ENCODE measurements at places on chromosomes 2 and 18.
A peak's percentile ranks its signal among the peaks of the same experiment; 100 is the strongest.

DNA sequence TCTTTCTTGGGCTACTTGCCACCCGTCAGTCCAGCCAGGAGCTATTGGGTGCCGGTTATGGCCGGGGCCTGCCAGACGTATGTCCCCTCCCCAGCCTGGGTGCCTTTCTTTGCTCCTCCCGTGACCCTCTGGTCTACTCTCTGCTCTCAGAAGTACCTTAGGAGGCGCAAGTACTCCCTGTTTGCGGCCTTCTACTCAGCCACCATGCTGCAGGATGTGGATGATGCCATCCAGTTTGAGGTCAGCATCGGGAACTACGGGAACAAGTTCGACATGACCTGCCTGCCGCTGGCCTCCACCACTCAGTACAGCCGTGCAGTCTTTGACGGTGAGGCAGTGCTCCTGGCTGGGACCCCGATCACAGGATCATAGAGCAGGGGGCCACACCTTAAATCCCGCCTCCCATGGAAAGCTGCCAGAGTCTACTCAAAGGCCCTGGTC lies 99.5 kb downstream of the DYSF start:
- DNase-seq: no peak

GRCh38 chr2:73982140-73982617 lies 2.5 kb upstream of the TET3 start:
- no peak for DNase-seq

- DNase-seq: no peak
Measured at GRCh38 chr2:59288771-59289170, 1047.6 kb upstream of the FANCL start.

GRCh38 chr18:79502782-79503181 lies 107.1 kb downstream of the NFATC1 start:
- peak; percentile 87 for DNase-seq

GRCh38 chr2:175793648-175794047 lies 208.4 kb downstream of the LNPK start:
- DNase-seq: no peak

DNA sequence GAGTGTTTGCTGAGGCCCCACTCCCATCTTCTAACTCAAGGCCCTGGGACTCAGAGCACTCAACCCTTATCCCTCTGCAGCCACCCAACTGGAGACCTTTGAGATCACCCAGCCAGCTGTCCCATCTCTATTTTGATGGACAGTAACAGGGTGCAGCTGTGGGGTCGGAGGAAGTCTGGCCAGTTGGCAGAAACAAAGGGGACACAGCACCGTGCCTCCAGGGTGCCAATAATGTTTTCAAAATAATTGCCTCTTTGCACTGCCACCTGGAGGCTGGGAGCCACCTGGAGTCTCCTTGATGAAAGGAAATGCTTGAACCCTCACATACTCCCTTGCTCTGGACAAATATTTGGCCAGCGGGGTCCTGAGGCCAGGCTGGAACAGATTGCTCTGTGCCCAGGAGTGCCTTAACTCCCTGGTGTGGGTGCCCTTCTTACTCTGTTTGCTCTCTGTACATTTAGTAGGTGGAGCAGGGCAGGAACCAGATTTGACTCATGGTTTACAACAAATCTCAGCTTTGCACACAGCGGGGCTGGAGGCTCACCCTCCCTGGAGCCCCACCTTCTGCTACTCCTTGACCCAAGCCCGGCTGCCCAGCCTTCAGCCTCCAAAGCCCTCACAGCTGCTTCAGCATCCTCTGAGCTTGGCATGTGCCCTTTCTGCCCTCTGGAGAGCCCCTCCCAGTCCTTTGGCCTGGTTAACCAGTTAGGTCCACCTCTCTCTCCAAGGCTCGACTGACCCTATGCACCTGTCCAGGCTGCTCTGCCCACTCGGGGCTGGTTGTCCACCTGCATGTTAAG lies 17.2 kb downstream of the MAL start:
- DNase-seq: no peak

DNA sequence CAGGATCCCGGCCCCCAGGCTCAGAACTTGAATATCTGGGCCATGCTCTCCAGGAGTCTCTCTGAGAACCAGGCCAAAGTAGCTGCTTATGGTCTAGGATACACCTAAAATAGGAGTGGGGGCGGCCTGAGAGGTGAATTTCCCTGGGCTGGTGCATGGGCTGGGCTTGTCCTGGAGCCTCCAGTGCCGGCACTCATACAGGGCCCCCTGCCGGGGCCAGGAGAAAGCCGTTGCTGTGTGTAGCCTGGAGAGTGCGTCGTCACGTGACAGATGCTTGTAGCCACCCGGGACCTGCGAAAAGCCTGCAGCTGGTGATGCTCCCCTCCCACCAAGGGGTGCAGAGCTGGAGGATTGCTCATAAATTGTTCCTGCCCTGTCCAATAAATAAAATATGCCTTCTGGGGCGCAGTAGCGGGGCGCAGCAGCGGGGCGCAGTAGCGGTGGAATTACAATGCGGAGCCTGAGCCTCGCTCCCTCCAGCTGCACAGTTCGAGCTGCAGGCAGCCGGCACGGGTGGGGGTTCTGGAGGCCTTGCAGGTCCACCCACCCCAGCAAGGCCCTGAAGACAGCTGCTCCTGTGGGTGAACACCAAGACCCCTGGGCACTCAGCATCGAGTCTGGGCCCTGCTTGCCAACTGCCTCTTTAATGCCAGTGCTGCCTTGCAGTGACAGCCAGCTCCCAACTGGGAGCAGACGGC lies 289.9 kb downstream of the NDUFA10 start:
- no peak for DNase-seq

- DNase-seq: no peak
Measured at GRCh38 chr2:179751163-179751809, 110.1 kb downstream of the ZNF385B start.

DNA sequence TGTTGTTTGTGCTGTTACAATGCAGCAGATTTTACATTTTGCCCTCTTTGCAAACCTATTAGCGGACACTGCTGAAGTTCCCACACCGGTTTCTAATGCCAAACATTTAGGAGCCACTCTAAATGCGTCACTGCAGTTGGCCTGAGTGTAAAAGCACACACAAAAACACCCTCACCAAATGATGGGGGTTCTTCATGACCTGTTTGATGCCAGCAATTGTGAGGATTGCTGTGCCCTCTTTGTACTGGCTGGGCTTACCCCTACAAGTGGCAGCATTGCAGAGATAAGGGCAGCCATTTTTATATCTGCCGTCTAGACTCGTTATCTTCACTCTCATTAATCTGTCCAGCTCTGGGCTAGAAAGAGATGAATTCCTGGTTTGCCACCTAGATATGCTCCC lies 85.3 kb downstream of the NRP2 start:
- no peak for DNase-seq

DNA sequence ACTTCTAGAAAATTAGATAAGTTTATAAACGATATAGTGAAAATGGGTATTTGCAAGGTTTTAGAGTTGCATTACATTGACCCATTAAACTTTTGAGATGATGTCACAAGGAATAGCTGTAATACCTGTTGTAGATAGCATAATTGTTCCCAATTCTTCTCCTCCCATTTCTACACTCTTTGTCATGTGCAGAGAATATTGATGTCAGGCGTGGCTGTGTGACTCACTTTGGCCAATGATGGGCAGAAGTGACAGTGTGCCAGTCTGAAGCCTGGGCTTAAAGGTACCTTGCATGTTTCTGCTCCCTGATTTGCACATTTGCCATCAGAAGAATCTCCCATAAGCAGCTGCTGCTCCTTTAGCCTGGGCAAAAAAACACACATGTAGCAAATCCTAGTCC lies 26.9 kb upstream of the CCBE1 start:
- DNase-seq: no peak

DNA sequence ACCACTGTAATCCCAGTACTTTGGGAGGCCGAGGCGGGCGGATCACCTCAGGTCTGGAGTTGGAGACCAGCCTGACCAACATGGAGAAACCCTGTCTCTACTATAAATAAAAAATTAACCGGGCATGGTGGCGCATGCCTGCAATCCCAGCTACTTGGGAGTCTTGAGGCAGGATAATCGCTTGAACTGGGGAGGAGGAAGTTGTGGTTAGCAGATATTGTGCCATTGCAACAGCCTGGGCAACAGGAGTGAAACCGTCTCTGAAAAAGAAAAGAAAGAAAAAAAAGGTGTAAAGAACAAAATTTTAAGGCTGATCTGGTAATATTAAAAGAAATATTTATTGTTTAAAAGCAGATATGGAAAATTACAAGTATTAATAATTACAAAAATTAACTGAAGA lies 29.7 kb downstream of the ZNF804A start:
- DNase-seq: peak; percentile 15

GRCh38 chr2:15591373-15591691 lies 336 bp upstream of the DDX1 start:
- DNase-seq: no peak

GRCh38 chr18:3450012-3450798 lies at the start of gene TGIF1:
TSS of gene TGIF1 (plus strand) at chr18:3450172. CDS start at chr18:3450490, 318 bp downstream.
- peak; percentile 36 for DNase-seq

DNA sequence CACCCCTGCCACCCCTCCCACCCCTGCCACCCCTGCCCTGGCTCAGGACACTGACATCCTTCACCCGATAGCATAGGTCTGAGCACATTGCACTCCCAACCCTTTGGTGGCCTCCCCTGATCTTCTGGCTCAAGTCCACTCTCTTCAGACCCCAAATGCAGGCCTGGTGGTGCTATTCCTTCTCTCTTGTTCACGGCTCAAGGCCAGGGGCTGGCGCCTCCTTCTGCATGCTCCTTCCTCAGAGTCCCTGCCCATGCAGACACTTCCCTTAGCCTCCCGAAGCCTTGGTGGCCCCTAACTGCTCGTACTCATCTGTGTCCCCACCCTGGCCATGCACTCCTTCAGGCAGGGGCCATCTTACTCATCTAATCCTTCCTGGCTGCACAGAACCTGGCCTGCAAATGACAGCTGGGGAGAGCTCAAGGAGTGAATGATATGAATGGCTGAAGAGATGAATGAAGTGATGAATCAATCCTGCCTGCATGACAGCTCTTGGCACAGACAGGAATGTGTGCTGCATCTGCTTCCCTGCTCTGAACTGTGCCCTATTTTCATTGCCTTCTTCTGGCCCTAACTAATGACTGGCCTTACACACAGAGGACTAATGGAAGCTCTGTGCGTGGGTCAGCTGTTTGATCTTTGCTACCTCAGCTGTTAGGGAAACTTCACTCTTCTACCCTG lies 290.8 kb downstream of the DYSF start:
- no peak for DNase-seq

- DNase-seq: no peak
Measured at GRCh38 chr2:177072090-177072489, 140.5 kb upstream of the HNRNPA3 start.

- no peak for DNase-seq
Measured at GRCh38 chr2:221911321-221911720, 339.2 kb upstream of the EPHA4 start.

DNA sequence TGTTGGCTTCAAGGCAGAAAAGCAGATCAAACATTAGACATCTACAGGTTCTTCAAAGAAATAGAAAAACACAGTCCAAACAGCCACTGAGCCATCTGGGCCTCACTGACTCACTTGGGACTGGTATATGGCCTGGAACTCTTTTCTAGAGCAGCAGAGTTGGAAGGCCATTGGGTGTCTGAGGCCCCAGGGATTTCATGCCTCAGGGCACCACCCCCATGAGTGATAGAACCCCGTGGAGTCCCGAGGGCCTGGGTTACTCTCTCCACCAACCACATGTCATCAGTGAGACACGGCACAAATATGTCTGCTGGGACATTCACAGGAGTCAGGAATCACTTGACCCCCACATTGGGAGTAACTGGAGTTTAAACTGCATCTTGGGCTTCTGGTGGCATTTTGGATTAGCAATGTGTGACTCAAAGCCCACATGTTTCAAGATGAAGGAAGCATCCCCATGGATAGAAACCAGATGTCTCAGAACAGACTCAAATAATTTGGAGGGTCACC lies 44.0 kb downstream of the CAPN13 start:
- no peak for DNase-seq

GRCh38 chr2:25341011-25341727 lies 556 bp downstream of the DNMT3A start:
- no peak for DNase-seq

DNA sequence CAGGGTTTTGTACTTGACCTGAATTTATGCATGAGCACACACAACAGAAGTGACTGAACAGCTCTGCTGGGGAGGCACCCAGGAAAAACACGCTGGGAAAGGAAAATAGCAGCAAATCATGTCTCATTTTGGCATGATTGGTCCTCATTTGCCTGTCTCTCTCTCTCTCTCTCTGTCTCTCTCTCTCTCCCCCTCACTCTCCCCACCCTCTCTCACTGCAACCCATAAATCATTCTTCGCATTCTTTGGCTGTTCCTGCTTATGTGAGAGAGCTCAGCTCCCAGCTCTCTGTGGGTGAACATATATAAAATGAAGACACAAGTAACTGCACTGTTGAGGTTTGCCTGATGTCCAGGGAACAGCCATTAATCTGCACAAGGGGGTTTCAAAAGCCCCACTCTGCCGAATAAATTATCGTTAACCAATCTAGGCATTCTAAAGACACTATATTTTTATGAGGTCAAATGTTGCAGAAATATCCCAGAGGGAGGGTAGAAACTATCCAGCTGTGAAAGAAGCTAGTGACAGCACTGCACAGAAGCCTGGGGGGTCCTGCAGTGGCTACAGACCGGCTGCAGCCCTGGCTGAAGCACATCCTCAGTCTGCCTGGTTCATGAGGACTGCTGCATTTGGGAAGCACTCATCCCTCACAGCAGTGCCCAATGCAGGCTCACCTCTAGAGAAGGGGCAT lies 260.3 kb downstream of the AFF3 start:
- DNase-seq: no peak

- DNase-seq: peak; percentile 47
Measured at GRCh38 chr2:165293440-165294420, 54.5 kb downstream of the SCN2A start.

All from GF-D8 (cell line).